ENCODE measurements at places on chromosomes 1 and 21. TPM values are rescaled to one million over a fixed set of nuclear protein-coding genes. Genes with fewer than 3 reads are reported as not detected.

- no peak for DNase-seq
These were observed 3.4 kb downstream of the FOXO6 start for GRCh38 chr1:41364442-41365319.

- no peak for DNase-seq
These were observed 47.8 kb downstream of the PACC1 start for GRCh38 chr1:212366901-212367300.

- no peak for DNase-seq
These were observed 25.1 kb upstream of the ZNF362 start for GRCh38 chr1:33231166-33231565.

GRCh38 chr1:183360473-183360872 is 57.7 kb downstream of the NMNAT2 start:
- DNase-seq = no peak

DNA sequence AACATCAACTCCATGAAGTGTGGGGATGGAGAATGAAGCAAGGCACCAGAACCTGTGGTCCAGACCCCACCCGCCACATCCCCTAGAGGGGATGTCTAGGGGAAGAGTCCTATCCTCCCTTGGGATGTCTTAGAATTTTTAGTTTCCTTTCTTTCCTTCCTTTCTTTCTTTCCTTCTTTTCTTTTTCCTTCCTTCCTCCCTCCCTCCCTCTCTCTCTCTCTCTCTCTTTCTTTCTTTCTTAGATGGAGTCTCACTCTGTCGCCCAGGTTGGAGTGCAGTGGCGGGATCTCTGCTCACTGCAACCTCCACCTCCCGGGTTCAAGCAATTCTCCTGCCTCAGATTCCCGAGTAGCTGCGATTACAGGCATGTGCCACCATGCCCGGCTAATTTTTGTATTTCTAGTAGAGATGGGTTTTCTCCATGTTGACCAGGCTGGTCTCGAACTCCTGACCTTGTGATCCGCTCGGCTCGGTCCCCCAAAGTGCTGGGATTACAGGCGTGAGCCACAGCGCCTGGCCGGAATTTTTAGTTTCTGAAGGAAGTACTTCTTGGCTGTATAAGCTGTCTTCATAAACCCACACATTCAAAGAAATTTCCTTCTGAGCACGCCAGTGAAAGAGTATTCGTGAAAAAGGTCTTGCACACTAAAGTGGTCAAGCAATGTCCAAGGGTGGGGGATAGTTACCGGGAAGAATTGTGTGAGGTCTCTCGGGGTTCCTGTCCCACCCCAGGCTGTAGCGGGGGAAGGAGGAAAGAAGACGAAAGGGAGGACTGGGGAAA is 20.8 kb upstream of the LEFTY2 start:
- DNase-seq = no peak

DNA sequence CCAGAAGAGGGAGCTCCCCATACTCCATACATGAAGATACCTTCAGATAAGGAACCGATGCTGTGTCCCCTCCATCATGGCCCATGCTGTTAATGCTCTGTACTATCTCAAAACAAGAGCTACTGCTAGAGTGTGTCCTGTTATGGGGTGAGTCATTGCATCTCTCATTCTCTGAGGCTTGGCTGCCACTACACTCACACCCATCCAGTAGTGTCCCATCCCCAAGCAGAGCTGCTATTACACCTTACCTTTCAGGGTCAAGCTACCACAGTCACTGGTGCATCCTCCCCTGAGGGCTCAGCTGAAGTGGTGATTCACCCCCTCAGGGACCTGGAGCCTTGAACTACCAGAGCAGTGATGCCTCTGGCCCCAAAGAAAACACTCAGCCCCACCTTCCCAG is 198.5 kb downstream of the PLA2G4A start:
- no peak for DNase-seq

GRCh38 chr1:218495931-218496330 is 150.8 kb downstream of the TGFB2 start:
- DNase-seq = no peak

GRCh38 chr1:201713086-201713810 is 115.7 kb upstream of the IPO9 start:
- DNase-seq = peak; percentile 93

- no peak for DNase-seq
These were observed 23.1 kb downstream of the DYRK3 start for GRCh38 chr1:206658264-206658980.

DNA sequence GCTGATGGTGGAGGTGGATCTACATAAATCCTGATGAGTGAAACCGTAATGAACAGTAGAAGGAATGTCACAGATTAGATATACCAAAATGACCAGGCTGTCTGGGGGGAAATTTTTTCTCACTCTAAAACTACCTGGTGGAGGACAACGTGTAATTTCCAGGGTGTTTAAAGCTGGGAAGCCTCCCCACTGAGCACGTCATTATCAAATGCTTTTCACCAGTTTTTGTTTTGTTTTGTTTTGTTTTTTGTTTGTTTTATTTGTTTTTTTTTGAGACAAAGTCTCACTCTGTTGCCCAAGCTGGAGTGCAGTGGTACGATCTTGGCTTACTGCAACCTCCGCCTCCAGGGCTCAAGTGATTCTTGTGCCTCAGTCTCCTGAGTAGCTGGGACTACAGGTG is 11.6 kb downstream of the AGPAT3 start:
- no peak for DNase-seq

- peak; percentile 10 for DNase-seq
These were observed 19.0 kb upstream of the L1TD1 start for GRCh38 chr1:62175568-62176179.

GRCh38 chr1:3657578-3658230 is 5.4 kb downstream of the TP73 start:
- no peak for DNase-seq

DNA sequence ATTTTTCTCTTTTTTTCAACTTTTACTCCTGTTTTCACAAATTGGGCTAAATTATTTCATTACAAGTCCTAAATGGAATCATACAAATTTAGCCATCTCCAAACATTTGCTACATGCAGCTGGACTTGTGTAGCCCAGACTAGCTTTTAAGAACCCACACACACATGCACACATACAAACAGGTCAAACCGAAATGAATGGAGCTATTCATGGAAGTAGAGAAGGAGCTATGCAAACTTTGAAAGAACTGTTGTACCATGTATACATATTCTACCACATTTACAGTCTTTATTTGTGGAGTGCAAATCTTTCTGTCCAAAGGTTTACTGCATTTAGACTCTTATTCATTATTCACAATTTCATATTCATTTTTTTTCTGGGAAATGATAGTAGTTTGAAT is 189.1 kb upstream of the RNPC3 start:
- DNase-seq = no peak

- DNase-seq = no peak
These were observed 338.8 kb upstream of the VAMP3 start for GRCh38 chr1:7432102-7432899.

- DNase-seq = no peak
These were observed at the start of gene WNT3A for GRCh38 chr1:228006786-228007048. Gene WNT3A, plus strand, starts transcription at chr1:228006998. Its CDS starts 131 bp downstream, at chr1:228007129.

- no peak for DNase-seq
These were observed 91.6 kb downstream of the CLEC20A start for GRCh38 chr1:178405137-178405536.

Gene LIN28A
- total RNA-seq = not detected

Gene ANGPTL1
- not detected for total RNA-seq

Gene ARID4B
- 39.4 TPM for total RNA-seq

Gene RHD
- total RNA-seq = not detected

Gene RPTN
- not detected for total RNA-seq

Gene INSRR
- not detected for total RNA-seq

Gene RNF207
- 3.4 TPM for total RNA-seq

Gene CCDC30
- 0.60 TPM for total RNA-seq

Gene IFNAR1
- 28.5 TPM for total RNA-seq

Gene TEX38
- not detected for total RNA-seq

Gene SMYD3
- total RNA-seq = 26.7 TPM

Gene CELA3B
- 0.26 TPM for total RNA-seq

Gene PSMB2
- total RNA-seq = 28.8 TPM

Gene GJA8
- total RNA-seq = not detected

All from pulmonary artery endothelial cell (primary cell).